ENCODE measurements at places on chromosomes 5 and 9.

DNA sequence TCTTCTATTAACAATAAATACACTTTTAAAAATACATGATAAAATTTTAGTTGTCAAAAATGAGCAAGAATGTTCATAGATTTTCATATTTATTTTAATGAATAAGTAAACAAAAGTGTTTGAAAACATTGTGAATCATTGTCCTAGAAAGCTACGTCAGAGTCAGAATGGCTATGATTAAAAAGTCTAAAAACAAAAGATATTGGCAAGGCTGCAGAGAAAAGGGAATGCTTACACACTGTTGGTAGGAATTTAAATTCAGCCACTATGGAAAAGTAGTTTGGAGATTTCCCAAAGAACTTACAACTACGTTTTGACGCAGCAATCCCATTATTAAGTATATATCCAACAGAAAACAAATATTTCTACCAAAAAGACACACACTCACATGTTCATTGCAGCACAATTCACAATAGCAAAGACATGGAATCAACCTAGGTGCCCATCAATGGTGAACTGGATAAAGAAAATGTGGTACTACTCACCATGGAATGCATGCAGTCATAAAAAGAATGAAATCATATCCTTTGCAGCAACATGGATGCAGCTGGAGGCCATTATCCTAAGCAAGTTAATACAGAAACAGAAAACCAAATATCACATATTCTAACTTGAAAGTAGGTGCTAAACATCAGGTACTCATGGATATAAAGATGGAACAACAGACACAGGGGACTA, 49.2 kb upstream of the FBXL17 start:
- no peak for DNase-seq

DNA sequence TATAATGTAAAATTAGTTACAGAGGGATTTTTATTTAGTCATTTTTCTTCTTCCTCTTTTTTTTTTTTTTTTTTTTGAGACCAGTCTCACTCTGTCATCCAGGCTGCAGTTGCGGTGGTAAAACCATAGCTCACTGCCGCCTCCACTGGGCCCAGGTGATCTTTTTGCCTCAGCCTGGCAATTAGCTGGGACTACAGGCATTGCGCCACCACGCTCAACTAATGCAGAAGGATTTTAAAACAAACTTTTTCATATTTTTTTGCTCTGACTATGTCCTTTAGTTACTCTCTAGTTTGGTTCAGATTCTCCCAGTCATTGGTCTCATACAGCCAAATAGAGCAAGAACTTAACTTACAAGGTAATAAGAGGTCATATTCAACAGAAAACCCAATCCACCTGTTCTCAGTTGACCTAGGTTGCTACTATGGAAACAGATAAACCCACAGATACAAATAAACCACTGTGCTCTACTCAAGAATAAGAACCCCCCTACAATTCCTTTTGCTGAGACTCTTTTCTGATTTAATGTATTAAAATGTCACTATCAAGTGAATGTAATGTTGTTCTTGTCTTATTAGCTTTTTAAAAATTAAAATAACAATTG, 50.1 kb upstream of the TTC39B start:
- DNase-seq = no peak

DNA sequence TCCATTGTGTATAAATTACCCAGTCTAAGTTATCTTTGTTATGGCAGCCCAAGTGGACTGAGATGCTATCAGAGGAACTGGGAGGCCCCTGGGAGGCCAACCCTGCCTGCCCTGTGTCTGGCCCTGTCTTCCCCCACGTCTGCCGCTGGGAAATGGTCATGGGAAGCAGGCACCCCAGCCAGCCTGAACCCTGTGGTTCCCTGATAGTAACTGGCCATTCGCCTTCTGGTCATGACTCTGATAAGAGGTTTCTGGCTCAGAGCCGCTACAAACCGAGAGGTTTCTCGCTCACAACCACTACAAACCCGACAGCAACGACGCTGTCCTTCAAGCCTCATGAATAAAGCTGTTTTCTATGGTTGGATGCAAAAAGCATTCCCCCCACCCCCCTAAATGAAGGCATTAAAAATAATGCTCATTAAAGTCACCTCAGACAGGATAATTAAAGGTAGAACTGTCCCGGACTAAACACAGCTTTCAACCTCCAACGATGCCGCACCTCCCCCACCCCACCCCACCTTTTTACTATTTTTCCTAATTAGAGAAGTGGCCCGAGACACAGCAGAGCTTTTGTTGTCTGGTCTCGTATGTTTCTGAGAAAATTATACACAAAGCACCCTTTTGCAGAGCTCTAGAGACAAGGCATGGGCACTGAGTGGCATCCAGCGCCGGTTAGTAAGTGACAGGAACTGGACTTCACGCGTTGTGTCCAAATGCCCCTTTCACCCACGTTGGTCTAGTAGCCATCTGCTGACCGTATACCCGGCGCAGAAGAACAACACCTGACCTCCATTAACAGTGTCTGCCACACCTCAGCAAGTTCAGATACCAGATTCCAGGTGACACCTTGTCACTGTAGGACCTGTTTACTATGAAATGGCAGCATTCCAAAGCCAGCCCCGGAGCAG, 140.8 kb downstream of the COL23A1 start:
- DNase-seq = no peak

DNA sequence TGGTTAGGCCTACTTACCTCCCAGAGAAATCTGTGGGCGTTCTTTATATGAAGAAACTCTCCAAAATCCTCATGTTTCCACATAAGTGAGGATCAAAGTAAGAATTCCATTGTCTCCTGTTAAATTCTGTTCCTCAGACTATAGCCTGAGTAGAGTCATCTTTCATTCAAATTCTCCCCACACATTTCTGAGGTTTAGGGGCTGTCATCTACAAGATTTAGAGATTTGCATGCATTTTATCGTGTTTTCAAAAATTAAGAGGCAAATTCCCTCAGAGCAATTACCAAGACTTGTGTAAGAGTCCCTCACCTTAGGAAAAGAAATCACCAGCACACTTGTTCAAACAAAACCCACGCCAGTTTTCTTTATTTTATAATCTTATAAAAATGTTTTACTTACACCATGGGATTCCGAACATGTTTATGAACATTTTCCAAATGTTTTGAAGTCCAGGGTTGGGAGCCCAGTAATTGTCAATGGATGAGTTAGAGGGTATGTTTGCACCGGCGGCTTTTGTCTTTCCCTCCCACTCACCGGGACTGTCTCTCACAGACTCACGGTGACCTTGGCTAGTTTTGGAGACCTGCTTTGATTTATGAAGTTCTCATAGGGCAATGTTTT, 367.6 kb downstream of the ENC1 start:
- DNase-seq = no peak

GRCh38 chr5:150023136-150023535, 22.6 kb downstream of the HMGXB3 start:
- DNase-seq = no peak

GRCh38 chr5:174610968-174611367, 113.4 kb upstream of the MSX2 start:
- no peak for DNase-seq

GRCh38 chr5:28226407-28226806, 1188.0 kb upstream of the CDH9 start:
- no peak for DNase-seq

DNA sequence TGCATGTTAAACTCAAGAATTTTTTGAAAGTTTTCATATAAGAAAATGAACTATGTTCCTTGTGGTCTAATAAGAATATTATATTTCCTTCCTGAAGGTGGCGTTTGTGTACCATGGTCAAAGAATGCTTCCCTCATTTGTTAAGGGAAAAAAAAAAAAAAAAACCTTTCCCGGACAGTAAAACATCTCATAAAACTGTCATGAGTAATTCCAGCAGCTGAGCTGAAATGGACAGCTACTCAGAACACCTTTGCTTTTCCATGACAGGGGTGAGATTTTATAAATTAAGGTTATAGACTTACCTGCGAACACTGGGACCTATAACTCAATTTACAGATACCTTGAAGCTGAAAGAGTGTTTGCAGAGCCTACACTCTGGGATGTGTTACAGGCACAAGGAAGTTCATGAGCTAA, 113.2 kb upstream of the RANBP3L start:
- DNase-seq = peak; percentile 26

DNA sequence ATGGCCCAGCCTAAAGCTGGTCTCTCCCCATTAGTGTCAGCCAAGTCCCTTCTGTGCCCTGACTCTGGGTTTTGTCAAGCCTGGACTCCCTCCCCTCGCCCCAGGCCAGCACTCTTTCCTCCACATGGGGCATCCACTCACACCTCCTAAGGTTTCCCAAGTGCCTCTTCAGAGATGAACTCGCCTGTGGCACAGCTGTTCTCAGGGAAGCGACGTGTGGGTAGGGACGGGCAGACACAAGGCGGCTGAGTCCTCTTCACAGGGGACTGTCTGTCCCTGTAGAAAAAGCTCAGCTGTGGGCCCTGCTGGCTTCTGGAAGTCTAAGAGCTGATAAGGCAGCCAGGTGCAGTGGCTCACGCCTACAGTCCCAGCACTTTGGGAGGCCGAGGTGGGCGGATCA, 78.5 kb downstream of the CACNA1B start:
- DNase-seq = no peak

- no peak for DNase-seq
These were observed 8.0 kb downstream of the ABCA2 start for GRCh38 chr9:137019891-137020683.

DNA sequence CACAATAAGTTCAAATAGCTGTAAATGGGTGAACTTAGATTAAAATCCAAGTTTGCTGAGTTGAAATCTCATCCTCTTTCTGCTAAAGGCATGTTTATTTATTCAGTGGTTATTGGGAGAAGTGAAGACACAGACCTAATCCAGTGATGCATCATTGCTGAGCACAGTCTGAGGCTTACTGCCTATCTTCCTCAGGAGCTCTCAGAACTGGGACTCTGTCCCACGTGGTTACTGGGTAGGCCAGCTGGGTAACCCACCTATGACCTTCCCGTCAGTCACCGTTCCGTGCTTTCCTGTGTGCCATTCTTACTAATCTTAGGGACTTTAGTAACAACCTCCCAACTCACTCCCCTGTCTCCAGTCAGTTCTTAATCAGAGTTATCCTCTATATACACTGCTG, 226.8 kb upstream of the ATP10B start:
- no peak for DNase-seq

GRCh38 chr9:126498331-126498730, 115.4 kb upstream of the LMX1B start:
- no peak for DNase-seq

DNA sequence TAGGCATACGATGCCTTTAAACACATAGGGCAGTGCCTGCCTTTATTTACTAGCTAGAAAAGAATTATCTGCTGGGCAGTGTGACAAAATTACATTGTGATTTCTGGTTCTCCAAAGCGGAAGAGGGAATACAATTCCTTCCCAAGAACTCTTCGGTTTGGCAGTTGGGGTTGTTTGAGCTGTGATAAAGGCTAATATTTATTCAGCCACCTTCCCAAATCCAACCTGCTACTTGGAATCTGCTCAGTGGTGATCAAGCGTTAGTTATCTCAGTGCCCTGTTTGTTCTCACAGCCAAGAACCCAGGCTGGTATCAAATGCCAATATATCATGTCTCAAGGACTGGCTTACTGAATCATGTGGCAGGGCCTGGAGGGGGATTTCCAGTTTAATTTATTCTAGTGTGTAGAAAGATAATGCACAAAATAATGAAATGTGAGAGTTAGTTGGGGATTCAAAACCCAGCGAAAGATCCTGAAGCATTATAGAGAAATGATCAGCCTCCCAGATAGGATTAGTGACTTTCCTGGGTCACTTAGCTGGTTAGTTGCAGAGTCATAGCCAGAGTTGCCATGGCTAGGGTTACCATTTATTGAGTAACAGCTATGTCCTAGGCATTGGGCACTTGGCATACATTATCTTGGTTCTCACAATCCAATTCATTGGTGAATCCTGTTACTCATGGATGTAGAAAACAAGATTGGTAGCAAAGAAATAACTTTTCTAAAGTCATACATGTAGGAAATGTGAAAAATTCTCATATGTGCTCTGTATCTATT, 457.0 kb upstream of the KLF4 start:
- DNase-seq = no peak

DNA sequence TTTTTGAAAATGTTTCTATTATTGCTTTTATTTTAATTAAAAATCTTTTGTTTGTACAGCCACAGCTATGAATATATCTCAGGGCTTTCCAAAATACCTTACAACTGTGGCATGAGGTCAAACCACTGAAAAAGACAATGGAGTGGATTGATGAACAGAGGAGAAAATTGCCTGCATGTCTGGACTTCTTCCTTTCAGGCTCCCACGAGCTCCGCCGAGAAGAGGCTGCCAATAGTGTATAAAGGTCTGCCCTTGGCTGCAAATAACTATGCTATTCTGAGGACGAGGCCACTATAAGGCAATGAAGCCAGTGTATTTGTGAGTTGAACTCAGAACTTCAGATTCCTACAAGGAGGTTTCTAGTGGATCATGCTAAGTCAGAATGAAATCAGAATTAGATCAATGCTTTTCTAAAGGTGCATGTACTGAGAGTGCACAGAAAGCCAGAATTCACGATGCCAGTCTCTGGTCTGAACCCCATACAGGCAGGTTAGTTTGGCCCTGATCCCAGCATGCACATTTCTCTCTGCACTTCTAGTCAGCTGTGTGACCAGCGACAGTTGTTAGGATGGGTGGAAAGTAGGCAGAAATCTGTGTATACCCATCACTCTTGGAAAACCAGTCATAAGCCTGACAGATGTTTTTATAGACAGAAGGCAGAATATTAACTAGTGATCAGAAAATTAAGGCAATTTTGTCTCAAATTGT, 42.7 kb upstream of the PLPP1 start:
- DNase-seq = peak; percentile 31

DNA sequence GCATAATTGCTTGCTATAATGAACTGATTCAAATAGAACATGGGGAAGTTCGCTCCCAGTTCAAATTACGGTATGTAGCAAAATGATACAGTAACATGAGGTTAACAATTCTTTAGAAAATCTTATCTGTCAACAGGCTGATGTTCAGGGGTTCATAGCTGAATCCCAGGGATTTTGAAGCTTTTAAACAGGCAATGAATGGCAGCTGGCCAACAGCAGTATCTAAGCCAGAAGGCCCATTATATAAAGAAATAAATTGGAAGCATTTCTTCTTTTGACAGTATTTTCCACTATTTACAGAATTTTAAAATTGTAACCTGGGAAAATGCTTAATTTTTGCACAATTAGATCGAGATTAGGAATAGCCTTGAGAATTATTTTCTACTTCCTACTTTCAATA, 126.8 kb downstream of the PDE8B start:
- DNase-seq = no peak

- DNase-seq = no peak
These were observed 274.2 kb upstream of the TARS1 start for GRCh38 chr5:33166522-33166921.

DNA sequence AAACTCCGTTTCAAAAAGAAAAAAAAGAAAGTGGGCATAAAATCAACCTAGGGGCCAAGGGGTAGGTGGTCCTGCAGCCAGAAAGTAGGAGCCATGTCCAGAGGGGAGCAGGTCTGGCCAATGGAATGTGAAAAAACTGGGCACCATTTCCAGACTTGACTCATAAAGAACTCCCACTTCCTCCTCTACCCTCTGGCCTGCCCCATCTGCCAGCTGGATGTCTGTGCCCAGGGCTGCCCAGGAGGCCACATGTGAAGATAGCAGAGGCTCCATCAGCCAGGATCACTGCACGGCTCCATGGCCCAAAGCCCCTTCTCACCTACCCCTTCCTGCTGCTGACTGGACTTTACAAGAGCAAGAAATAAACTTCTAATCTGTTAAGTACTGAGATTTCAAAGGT, 42.1 kb upstream of the EEIG1 start:
- DNase-seq = no peak

- DNase-seq = no peak
These were observed 93.9 kb upstream of the IL33 start for GRCh38 chr9:6121707-6122106.
